DMS53 (cell line): ENCODE measurements at places on chromosomes 12 and 14.

- DNase-seq: peak; percentile 77
Measured at GRCh38 chr14:22314183-22314820, 274.7 kb downstream of the DAD1 start.

DNA sequence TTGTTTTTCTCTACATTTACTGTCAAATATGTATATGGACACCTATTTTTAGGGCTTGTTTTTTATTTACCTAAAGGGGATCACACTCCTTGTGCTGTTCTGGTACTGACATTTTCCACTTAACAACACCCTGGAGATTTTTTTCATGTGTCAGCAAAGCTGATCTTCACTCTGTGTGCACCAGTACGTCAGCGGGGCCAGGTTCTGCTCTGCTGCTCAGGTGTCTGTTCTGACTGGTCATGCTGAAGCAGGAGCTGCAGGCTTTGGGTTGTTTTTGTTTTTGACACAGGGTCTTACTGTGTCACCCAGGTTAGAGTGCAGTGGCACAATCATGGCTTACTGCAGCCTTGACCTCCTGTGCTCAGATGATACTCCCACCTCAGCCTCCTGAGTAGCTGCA, 81.9 kb upstream of the CCND2 start:
- no peak for DNase-seq

- DNase-seq: peak; percentile 84
Measured at GRCh38 chr12:115752913-115753726, 524.4 kb downstream of the MED13L start.

- no peak for DNase-seq
Measured at GRCh38 chr14:61889914-61890351, 127.7 kb downstream of the SNAPC1 start.

- no peak for DNase-seq
Measured at GRCh38 chr12:59649203-59649602, 53.4 kb downstream of the SLC16A7 start.

GRCh38 chr14:68825729-68826128, 32.9 kb upstream of the ZFP36L1 start:
- no peak for DNase-seq

DNA sequence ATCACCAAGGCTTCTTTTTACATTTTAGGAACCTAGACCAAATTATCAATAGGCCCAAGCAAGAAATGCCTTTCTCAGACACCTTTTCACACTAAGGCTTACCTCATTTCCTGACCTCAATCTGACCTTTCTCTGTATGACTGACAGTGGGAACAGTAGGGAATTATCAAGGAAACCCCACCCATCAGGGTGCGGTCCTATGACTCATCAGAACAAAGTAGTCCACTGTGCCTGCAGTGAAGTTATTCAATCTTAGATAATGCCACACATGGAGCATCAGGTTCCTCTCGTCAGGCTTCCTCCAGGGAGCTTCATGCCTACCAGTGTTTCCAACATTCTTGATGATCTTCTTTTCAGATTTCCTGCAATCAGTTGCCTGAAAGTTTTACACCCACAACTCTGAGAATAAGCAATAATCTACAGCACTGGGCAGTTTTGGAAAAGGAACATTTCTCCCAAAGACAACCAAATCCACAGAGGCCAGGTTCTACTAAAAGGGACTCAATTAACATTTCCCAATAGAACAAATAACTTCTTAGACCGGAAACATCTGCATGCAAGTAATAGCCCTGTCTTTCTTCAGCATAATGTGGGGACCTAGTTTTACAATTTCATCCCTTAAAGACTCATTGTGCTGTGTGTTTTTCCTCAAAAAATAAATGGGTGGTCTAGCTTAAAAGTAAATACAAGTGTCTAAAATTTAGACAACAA, 35.9 kb upstream of the TMTC2 start:
- peak; percentile 88 for DNase-seq

- no peak for DNase-seq
Measured at GRCh38 chr12:32893043-32893442, 3.5 kb downstream of the PKP2 start.

DNA sequence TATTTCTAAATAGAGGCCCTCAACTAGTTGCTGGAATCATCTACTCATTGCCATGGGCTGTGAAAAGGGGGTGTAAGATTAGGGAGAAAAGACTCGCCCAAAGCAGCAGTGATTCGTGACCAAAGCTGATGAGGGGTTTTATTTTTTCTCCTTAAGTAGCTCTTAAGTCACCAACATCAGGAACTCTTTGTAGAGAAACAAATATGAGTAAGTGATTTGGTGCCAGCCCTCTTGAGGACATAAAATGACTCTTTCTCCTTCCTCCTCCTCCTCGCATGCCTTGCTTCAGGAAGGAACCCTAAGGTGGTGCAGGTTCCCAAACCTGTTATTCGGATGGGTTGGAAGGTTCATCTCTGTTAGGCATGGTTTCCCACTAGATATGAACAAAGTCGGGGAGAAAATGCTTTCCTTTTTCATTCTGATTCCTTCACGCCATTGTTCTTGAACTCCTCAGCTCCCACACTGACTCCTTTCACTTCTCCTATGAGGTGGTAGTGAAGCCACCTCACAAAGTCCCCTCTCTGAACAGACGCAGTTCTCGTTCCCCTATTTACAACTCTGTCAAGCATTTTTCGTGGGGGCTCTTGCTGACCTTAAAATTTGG, 113.4 kb downstream of the ETV6 start:
- DNase-seq: no peak

- no peak for DNase-seq
Measured at GRCh38 chr12:117403586-117404139, 42.2 kb upstream of the NOS1 start.

DNA sequence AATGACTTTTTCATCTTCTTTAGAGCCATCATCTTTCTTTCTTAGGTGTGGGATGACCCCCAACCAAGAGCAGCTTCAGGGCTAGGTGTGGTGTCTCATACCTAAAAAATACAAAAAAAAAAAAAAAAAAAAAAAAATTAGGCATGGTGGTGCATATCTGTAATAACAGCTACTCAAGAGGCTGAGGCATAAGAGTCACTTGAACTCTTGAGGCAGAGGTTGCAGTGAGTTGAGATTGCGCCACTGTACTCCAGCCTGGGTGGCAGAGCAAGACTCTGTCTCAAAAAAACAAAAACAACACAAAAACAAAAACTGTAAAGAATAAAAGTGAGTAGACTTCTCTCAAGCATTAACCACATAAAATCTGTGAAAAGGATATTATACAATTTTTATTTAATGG, 8.0 kb upstream of the ATF7IP start:
- DNase-seq: peak; percentile 53

DNA sequence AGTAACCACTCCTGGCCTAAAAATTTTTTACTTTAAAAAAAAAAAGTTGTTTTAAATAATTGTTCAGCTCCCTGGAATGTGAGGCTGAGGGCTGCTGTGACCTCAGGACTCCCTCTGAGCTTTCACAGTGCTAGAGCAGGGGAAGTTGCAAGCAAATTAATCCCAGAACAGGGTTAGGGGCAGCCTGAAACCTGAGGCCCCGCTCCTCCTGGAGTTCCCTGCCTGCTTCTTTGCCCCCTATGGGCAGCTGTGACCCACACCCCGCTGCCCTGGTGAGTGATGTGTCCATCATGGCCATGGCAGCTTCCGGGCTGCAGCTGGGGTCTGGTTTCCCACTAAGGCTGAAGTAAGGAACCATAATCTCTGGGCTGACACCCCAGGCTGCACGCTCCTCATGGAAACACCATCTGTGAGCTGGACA, 9.5 kb downstream of the RITA1 start:
- DNase-seq: no peak

DNA sequence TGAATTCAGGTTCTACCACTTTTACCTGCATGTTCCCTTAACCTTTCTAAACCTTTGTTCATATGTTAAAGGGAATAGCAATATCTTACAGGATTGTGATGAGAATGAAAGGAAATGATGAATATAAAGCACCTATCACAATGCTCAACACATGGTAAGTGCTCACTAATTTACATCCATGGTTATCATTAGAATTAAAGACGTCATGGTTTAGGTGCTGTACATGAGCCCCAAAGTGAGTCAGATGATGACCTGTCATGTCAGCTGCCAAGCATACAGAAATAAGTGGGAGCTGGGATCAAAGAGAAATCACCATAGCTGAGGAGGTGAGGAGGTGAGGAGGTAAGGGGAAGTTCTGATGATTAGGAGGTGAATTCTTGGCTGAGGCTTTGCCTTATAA, 135.9 kb upstream of the ATP2B1 start:
- DNase-seq: no peak

DNA sequence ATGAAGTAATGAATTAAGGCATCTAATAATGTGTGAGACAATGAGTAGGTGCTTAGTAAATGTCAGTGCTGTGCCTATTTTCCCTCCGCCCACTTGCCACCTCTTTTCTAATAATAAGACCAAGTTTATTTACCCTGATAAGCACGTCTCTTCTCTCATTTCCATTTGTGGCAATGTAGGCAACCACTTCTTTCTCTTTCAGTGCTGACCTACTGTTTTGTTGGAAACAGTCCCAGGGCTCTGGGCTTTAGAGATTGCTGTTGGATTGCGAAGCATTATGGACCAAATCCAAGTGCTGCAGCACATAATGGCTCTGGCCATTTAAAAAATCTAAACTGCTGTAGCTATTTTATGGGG, 141.3 kb upstream of the PLEKHG7 start:
- no peak for DNase-seq

DNA sequence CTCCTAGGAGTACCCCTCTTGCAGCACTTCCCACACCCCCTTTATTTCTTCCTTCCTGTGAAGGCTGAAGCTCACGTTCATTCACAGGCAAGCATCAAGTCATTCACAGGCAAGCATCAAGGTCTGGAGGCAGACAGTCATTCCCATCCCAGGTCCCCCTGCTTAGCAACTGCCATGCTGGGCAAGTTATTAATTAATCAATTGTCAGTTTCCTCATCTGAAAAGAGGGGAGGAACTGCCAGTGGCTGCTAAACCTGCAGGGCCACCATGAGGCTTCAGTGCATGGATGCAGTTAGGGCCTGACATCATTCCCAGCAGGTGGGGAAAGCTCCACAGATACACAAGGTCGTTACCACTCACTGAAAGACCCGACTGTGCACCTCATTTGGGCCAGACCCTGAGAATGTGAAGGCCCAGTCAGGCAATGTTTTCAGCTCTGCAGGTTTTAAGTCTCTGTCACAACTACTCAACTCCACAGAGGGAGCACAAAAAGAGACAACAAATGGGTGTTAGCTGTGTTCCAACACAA, 85.0 kb upstream of the GPR68 start:
- DNase-seq: peak; percentile 48

DNA sequence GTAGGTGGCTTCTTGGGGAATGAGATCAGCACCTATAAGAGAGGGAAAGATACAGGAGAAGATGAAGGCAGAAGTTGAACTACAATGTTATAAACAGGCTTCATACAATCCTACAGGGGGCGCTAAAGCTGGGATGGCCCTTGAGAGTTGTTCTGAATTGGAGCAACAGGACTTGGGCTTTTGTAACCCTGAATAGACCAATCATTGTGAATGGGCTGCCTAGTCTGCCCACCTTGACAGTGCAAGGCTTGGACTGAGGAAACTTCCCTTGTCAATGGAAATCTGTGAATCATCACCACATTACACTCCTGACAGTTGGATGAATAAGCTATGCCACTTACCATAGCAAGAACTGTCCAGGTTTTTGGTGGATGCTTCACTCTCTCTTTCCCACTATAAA, 306.1 kb downstream of the KCNC2 start:
- peak; percentile 48 for DNase-seq

- DNase-seq: no peak
Measured at GRCh38 chr14:89205137-89205740, 211.8 kb downstream of the FOXN3 start.

DNA sequence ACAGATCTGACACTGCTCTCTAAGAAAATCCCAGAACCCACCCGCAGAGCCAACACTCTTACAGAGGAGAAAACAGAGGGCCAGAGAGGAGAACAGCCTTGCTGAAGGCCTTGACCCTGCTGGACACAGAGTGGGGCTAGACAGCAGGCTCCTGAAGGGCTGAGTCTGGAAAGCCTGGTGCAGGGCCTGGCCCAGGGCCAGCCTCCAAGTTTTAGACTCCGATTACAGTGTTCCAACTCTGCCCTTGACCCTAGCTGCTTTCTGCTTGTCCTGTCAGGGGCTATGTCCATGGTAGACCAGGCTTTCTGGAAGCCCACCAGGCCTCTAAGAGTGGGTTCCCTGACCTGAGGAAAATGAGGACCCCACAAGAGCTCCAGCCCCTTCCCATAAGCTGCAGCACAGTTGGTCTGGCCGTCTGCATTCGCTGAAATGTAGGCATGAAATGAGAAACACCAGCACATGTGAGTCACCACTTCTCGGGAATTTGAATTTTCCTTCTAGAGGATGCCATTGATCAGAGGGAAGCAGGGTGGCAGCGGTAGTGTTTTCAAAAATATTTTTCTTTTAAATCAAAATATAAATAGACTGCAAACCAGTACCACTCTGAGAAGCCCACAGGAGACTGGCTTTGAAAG, 154.4 kb downstream of the CALM1 start:
- no peak for DNase-seq

DNA sequence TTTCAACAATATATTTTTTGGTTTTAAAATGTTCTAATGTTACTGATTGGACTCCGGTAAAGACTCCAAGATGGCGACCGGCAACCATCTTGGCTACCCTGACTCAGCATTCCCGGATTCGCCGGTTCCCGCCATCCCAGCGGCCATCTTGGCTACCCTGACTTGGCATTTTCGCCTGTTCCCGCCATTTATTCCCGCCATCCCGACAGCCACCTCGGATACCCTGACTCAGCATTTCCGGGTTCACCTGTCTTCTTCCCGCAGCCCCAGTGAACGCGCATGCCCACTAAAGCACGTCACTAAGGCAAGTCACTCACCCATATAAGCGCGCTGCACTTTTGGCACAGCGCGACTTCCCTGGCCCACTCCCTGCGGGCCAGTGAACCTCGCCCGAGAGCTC, 9.0 kb upstream of the LRFN5 start:
- DNase-seq: no peak

DNA sequence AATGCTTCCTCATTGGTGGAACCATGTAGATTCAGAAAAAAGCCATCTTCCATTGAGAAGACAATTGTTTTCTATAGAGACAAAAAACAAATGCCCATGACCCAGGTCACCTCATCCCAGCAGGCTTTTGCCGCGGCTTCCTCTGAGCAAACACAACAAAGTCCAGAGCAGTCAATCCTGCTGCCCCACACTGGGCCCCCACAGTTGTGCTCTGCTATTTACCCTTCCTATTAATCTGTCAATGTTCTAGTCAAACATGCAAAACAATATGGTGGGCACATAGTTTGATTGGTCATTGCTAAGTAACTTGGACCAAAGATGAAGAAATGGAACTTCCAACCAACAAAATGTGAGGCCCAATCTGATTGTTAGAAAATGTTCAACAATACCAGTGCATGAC, 20.7 kb downstream of the C12orf42 start:
- no peak for DNase-seq

DNA sequence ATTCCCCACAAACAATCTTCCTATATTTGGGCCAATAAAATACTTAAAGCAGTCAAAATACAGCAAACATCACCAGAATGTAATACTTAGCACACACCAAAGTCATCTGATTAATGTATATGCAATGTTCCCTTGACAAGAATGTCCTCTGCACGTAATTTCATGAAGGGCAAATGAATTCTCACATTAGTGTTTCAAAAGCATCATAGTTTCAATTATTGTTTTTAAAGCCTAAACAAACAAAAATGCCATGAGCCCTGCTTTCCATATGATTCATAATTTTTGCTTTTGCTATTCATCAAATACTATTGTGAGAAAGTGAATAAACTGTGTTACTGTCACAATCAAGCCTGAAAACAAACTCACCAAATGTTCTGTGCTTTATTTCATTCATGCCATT, 156.0 kb downstream of the EPS8 start:
- no peak for DNase-seq
